ENCODE measurements at places on chromosomes 3 and 15. TPM values are rescaled to one million over a fixed set of nuclear protein-coding genes. Genes with fewer than 3 reads are reported as not detected.

- peak; percentile 28 for DNase-seq
Observed at GRCh38 chr3:119580067-119580760, 922 bp downstream of the ADPRH start.

DNA sequence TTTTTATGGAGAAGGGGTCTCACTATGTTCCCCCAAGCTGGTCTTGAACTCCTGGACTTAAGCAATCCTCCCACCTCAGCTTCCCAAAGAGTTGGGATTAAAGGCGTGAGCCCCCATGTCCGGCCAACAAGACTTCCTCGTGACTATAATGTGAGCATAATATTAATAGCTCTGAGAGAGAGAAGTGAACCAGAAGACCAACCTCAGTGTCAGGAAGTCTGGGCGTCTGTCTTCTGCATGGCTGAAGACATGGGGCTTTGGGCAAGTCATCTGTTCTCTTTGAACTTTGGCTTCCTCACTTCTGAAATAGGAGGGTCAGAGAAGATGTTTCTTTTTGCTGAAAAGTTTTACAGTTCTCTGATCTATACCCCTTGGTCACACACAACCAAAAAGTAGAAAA, 92.1 kb downstream of the SLC49A4 start:
- peak; percentile 18 for DNase-seq

DNA sequence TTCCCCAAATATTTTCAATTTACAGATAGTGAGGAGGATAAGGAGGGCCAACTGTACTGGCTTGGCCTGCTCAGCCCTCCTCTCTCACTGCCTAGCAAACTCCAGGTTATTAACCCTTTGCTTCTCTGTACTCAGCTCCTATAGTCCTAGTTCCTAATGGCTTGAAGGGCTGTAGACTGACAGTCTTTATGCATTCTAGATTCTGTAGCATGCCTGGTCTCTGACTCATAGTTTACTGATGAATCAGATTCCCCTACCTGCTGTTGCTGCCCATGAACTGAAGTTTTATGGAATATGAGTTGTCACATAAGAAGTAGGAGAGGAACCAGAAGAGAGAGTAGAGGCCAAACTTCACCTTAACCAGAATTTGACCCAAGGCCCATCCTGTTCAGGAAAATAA, 27.1 kb upstream of the MAP3K13 start:
- no peak for DNase-seq

GRCh38 chr15:85785887-85786780, 8.6 kb downstream of the KLHL25 start:
- no peak for DNase-seq

- DNase-seq, result no peak
Observed at GRCh38 chr3:16444344-16444743, 69.2 kb downstream of the RFTN1 start.

DNA sequence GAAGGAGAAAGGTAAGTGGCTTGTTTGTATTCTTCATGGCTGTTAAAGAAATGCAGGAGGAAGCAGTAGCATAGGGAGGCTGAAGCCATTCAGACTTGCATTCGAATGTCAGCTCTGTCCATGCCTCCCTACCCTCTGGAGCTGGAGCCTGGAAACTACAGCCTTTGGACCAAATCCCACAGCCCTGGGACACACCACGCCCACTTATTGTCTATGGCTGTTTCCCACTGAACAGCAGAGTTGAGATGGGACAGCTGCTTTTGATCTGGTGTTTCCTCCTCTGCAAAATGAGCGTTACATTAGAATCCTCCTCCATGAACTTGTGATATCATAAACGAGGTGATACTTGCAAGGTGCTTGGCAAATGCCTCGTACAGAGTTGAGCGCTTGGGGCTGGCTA, 3.6 kb downstream of the FAM107A start:
- DNase-seq, result no peak

- no peak for DNase-seq
Observed at GRCh38 chr3:193722566-193722965, 129.6 kb downstream of the OPA1 start.

Gene COL8A1
- 0.20 TPM for total RNA-seq
